ENCODE measurements at places on chromosomes 4 and X. TPM values are rescaled to one million over a fixed set of nuclear protein-coding genes. Genes with fewer than 3 reads are reported as not detected.
A peak's percentile ranks its signal among the peaks of the same experiment; 100 is the strongest.

GRCh38 chr4:3387154-3387942 is 54.4 kb upstream of the HGFAC start:
- DNase-seq: peak; percentile 61

The TRIM60 gene
- not detected for polyA plus RNA-seq

DNA sequence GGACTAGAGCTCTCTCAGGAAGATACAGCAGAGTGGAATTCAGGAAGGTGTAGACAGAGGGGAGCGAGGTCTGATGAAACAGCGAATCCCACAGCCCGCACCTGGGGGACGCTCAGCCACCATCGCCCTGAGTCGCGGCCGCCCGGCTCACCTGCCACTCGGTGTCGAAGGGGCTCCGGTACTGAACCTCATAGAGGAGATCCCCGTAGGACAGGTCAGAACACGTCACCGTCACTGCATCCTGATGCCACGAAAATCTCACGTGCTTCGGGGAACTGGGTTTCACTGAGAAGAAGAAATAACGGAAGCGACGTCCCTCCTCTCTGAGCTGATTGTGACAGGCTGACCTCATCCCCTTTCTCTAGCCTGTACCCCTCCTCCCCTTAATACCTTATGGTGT is 10.2 kb downstream of the CRLF2 start:
- DNase-seq: peak; percentile 76

DNA sequence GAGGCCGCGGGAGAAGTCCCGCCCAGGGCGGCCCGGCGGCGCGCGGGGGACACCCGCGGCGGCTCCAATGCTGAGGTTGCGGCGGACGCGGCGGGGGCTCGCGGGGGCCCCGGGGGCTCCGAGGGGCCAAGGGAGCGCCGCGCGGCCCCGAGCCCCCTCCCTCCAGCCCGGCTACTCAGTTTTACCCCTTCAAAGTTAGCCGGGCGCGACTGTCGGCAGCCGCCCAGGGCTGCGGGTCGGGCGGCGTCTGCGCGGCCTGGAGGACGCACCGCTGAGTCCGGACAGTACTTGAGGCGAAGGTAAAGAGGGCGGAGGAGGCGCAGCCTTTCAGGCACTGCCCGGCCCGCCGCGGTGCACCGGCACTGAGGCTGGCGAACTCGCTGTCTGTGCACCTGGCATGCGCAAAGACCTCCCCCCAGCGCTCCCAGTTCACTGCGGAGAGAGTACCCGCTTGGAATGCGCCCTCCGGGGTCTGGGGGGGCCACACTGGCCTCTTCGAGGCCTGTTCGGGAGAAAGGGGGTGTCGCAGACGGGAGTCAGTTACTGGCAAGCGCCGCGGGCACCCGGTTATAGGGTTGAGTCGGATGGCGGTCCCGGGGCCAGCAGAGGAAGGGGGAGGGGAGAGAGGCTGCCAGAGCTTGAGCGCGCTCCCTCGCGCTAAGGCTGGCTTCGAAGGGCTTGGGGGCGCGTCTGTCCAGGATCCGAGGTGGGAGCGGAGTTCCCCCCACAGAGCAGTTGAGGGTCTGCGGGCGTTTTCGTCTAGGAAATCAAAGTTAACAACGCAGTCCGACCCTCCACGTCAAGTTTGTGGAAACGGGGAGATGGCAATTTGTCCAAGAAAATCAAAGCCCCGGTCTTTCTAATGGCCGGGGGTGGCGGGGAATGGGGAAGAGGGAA is 1.1 kb downstream of the PCDH19 start:
- DNase-seq: no peak

The GPRASP1 gene
- 3.3 TPM for polyA plus RNA-seq
